ENCODE measurements at places on chromosomes 11 and 22. TPM values are rescaled to one million over a fixed set of nuclear protein-coding genes. Genes with fewer than 3 reads are reported as not detected.
A peak's percentile ranks its signal among the peaks of the same experiment; 100 is the strongest.

GRCh38 chr11:73143126-73143838, 1.2 kb upstream of the FCHSD2 start:
- H3K36me3 ChIP-seq = peaks cover 29% of the 10 kb centered on the region
- peaks cover 12% of the 10 kb centered on the region for H3K4me1 ChIP-seq
- no peaks in the 10 kb centered on the region for H3K27me3 ChIP-seq

- peaks cover 39% of the 10 kb centered on the region for H3K4me1 ChIP-seq
- no peaks in the 10 kb centered on the region for H3K36me3 ChIP-seq
- H3K27ac ChIP-seq = no peak overlapping the region
Observed at GRCh38 chr22:45584121-45584570, 81.5 kb downstream of the FBLN1 start.

MS4A4E gene
- not detected for total RNA-seq

DRICH1 gene
- 1.1 TPM for total RNA-seq

DNA sequence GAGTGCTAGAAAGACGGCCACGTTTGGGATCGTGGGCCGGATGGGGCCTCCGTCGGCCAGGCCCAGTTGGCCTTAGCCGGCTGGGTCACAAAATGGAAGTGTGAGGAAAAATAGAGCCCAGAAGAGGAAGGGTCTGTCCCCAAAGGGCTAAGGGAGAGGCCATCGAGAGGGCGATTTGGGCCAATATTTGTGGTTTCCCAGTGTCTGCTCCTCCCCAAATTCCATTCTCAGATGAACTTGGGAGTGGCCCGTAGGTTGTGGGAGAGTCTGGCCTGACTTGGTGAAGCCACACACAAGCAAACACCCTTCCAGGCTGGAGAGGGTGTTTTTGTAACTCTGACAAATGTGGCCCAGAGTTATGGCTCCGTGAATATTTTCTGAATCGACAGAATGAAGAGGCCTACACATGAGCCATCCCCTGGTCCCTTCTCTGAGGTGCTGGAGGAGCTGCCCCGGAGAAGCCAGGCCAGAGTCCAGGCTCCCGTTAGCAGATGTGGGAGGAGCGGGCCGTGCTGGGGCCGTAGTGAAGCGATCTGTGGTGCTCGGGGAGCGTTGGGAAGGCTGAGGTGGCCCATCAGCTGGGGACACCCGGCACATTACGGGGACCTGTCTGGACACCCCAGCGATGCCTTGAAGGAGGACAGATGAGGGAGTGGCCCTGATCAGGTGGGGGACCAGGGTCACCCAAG, 73.5 kb upstream of the PPARA start:
- peak overlapping the region; percentile 83 for H3K4me3 ChIP-seq
- no peaks in the 10 kb centered on the region for H3K27me3 ChIP-seq
- DNase-seq = peak; percentile 50
- peaks cover 99% of the 10 kb centered on the region for H3K36me3 ChIP-seq

GGT1 gene
- 63.8 TPM for total RNA-seq

DNA sequence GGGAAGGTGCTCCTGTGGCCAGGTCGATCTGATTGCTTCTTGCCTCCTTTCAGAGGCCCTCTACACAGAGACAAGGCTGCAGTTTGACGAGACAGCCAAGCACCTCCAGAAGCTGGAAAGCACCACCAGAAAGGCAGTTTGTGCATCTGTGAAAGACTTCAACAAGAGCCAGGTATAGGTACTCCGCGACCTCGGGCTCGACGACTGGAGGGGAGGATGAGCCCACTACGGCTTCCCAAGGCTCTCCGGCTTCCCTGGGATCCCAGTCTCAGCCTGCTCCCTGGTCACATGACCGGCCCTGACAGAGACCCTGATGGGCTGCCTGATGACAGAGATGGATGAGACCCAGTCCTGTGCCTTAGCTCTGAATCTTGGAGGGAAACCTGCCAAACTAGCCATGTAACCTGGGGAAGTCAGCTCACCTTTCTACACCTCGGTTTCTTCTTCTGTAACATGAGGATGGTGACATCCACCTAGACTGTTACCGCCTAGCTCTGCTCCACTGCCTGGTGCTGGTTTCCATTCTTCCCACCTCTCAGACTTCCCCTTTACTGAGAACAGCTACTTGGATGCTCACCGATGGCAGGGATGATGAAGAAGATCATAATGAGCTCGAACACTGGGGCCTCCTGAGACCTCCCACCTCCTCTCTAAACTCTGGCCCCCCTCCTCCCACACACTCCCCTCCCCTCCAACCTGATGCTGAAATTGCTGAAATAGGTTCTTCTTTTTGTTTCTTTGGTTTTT, 8.9 kb downstream of the RIBC2 start:
- no peak overlapping the region for H3K27ac ChIP-seq
- H3K4me3 ChIP-seq = no peak overlapping the region
- no peaks in the 10 kb centered on the region for H3K36me3 ChIP-seq
- DNase-seq = no peak

- peak overlapping the region; percentile 80 for H3K4me3 ChIP-seq
- peaks cover 62% of the 10 kb centered on the region for H3K4me1 ChIP-seq
- H3K27me3 ChIP-seq = no peaks in the 10 kb centered on the region
- peaks cover 86% of the 10 kb centered on the region for H3K36me3 ChIP-seq
- peak overlapping the region; percentile 83 for H3K27ac ChIP-seq
Observed at GRCh38 chr11:68118706-68119448, 2.3 kb downstream of the CHKA start.

DNA sequence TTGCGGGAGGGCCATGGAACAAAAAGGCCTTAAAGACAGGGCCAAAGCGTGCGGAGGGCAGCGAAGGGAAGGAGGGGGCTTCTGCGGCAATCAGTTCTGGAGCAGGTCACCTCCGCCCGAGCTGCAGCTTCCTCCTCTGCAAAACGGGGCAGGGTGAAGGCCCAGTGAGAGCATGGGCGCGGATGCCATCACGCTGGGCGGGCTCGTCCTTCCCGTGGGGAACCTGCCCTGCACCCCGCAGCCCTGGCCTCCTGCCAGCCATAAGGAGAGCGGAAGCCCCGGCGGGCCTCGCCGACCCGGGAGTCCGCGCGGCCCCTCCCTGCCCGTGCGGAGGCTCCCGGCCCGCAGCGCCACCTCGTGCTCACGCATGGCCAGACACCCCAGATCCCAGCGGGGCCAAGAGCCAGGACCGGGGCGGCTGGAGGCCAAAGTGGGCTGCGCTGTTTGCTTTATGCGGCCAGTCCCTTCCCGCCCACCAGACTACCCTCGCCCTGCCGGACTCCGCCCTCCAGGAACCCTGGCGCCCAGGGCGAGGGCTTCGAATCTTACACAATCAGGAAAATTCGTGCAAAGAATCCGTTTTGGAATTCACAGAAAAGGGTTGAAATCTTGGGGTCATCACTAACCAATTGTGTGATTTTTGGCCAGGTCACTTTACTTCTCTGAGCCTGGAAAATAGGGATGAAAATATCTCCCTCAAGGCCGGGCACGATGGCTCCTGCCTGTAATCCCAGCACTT, 16.1 kb downstream of the TSKU start:
- peak overlapping the region; percentile 21 for H3K4me3 ChIP-seq
- no peaks in the 10 kb centered on the region for H3K27me3 ChIP-seq
- peaks cover 14% of the 10 kb centered on the region for H3K4me1 ChIP-seq
- peak overlapping the region; percentile 74 for H3K27ac ChIP-seq
- H3K36me3 ChIP-seq = peaks cover 39% of the 10 kb centered on the region
- DNase-seq = peak; percentile 90

- no peaks in the 10 kb centered on the region for H3K36me3 ChIP-seq
- no peak for DNase-seq
- H3K4me3 ChIP-seq = no peak overlapping the region
- no peak overlapping the region for H3K27ac ChIP-seq
- no peaks in the 10 kb centered on the region for H3K4me1 ChIP-seq
Observed at GRCh38 chr22:26057731-26058130, 111.5 kb upstream of the SEZ6L start.

DNA sequence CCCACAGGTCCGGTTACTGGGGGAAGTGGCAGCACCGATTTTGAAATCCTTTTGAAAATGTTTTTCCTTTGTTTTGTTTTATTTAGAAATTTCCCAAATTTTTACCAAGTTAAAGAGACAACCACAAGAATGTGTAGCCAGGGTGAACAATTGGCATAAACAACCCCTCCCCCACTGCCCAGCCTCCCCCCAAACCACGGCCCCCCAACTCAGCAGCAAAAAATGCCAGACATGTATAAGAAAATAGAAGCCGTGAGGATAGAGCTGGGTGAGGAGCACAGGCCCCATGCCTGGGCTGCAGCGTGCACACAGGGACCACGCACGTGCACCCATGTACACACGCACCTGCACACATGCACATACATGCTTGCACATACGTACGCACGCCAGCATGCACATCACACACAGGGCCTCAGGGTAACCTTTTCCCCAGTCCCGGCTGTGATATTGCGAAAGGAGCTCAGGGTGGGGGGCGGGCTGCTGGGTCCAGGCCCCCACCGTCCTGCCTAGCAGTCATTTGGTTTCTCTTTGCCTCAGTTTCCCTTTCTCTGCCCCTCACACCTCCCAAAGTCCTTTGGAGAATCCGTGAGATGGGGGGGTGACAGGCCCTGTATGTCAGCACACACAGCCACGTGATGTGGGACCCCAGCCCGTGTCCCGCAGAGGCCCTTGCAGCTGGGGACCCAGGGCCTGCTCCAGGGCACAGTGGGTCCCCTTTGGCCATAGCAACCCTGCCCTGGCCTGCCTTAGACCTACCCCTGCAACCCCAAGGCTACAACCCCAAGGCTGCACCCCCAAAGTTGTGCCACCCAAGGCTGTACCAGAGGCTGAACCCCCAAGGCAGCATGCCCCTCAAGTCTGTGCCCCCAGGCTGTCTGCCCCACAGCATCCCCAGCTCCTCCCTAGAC, 42.9 kb downstream of the IGF2 start:
- H3K36me3 ChIP-seq = no peaks in the 10 kb centered on the region
- H3K27me3 ChIP-seq = peaks cover 12% of the 10 kb centered on the region
- H3K4me3 ChIP-seq = no peak overlapping the region
- H3K4me1 ChIP-seq = peaks cover 30% of the 10 kb centered on the region
- no peak for DNase-seq

RHOD gene
- total RNA-seq = 24.7 TPM

- peak; percentile 38 for DNase-seq
- H3K36me3 ChIP-seq = no peaks in the 10 kb centered on the region
- no peak overlapping the region for H3K27ac ChIP-seq
- no peak overlapping the region for H3K4me3 ChIP-seq
- H3K27me3 ChIP-seq = no peaks in the 10 kb centered on the region
- H3K4me1 ChIP-seq = peaks cover 33% of the 10 kb centered on the region
Observed at GRCh38 chr11:16184588-16184987, 171.8 kb downstream of the SOX6 start.

GRCh38 chr11:6693342-6694228, 10.4 kb upstream of the MRPL17 start:
- H3K4me1 ChIP-seq = no peaks in the 10 kb centered on the region
- H3K27ac ChIP-seq = no peak overlapping the region

GRCh38 chr11:35014346-35014745, 97.9 kb downstream of the PDHX start:
- H3K27me3 ChIP-seq = no peaks in the 10 kb centered on the region
- H3K36me3 ChIP-seq = peaks cover 5% of the 10 kb centered on the region

GRCh38 chr11:78010304-78010703, 12.8 kb downstream of the KCTD14 start:
- no peak overlapping the region for H3K4me3 ChIP-seq
- DNase-seq = no peak
- no peak overlapping the region for H3K27ac ChIP-seq
- peaks cover 5% of the 10 kb centered on the region for H3K36me3 ChIP-seq
- H3K4me1 ChIP-seq = no peaks in the 10 kb centered on the region
